Cardiac fibroblast (primary cell): ENCODE measurements at places on chromosomes 1 and 21.

GRCh38 chr1:7644086-7644485, 127.0 kb upstream of the VAMP3 start:
- no peak for DNase-seq

GRCh38 chr1:222283147-222283768, 264.6 kb downstream of the HHIPL2 start:
- peak; percentile 29 for DNase-seq

- no peak for DNase-seq
These were observed 9.5 kb downstream of the TRAF5 start for GRCh38 chr1:211336161-211336560.

DNA sequence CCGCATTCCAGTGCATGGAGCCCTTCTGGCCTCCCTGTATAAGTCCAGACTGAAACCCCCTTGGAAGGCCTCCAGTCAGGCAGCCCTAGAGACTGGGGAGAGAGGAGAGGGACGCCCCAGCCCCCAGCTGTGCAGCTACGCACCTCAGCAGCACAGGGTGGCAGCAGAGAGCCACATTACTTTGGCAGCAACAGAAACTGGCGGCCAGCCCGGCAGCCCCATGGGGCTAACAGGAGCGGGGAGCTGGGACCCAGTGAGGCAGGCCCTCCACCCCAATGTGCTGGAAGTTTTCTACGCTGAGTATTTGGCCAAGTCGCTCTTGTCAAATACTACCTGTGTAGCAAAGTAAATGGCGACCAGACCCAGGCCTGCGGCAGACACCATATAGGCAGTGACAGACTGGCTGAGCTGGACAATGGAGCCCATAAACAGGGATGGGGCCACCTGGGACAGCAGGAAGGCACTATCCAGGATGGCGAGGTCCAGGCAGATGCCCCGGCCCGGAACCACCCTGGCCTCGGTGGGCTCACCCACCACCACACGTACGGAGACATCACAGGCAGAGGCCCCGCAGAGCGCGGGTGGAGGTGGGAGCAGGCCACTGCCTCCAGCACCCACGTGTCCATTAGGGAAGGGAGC, 21.2 kb downstream of the SLC45A3 start:
- DNase-seq, result peak; percentile 68

DNA sequence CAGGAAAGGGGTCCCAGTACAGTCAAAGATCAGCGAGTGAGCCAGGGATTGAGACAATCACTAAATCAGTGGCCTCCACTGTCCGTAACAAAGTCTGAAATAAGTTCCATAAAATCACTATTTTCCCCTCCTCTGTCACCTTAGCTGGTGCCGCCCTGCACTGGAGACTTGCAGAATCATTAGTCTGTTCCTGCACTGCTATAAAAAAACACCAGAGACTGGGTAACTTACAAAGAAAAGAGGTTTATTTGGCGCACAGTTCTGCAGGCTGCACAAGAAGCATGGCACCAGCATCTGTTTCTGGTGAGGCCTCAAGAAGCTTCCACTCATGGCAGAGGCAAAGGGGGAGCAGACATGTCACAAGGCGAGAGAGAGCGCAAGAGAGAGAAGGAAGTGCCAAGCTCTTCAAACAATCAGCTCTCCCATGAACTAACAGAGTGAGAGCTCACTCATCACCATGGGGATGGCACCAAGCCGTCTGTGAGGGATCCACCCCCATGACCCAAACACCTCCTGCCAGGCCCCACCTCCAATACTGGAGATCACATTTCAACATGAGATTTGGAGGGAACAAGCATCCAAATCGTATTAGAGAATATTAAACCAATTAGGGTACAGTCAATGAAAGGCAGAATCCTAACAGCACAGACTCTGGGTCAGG, 129.8 kb upstream of the TIAM1 start:
- DNase-seq, result no peak

DNA sequence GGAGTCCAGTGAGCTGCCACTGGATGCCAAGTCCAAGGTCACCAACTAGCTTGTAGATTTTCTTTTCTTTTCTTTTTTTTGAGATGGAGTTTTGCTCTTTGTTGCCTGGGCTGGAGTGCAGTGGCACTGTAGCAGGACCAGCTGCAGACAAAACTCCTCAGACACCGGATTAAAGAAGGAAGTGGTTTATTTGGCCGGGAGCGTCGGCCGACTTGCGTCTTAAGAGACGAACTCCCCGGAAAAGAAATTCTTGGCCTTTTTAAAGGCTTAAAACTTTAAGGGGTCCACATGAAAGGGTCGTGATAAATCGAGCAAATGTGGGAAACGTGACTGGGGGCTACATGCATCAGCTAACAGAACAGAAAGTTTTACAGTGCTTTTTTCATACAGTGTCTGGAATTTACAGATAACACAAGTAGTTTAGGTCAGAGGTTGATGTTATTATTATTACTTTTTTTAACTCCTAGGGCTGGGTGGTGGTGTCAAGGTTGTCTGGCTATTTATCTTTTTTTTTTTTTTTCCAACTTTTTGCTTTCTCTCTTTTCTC, 36.4 kb upstream of the CFAP126 start:
- DNase-seq, result no peak

- DNase-seq, result no peak
These were observed at the start of gene ESRRG for GRCh38 chr1:216723274-216723780. ESRRG (minus strand) TSS chr1:216723429; CDS start chr1:216723299, 130 bp downstream.

- no peak for DNase-seq
These were observed 737 bp upstream of the SERPINC1 start for GRCh38 chr1:173917635-173918493.

GRCh38 chr1:11804666-11805421, 920 bp downstream of the MTHFR start:
- DNase-seq, result peak; percentile 85

- peak; percentile 21 for DNase-seq
These were observed 19.4 kb downstream of the KCNC4 start for GRCh38 chr1:110229348-110230001.

- no peak for DNase-seq
These were observed 128.9 kb downstream of the SIK1 start for GRCh38 chr21:43297989-43298388.

DNA sequence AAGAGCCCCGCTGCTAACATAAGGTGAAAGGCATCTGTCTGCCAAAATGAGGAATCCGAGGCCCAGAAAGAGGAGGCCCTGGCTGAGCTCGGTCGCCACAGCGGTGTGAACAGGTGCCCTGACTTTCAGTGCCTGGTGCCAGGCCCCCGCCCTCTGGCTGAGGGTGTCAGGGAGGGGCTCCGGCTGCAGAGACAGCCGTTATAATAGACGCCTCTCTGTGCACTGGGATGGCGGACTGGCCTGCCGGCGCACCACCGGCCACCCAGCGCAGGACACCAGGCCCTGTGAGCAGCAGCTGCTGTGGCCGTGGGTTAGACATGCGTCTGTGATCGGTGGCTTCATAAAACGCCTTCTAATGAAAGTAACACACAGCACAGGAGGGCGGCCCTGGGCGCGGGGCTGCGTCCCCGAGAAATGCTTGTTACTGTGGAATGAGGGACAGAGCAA, 51.4 kb upstream of the ACTRT2 start:
- no peak for DNase-seq

GRCh38 chr1:51628715-51629590, 12.1 kb downstream of the OSBPL9 start:
- no peak for DNase-seq

DNA sequence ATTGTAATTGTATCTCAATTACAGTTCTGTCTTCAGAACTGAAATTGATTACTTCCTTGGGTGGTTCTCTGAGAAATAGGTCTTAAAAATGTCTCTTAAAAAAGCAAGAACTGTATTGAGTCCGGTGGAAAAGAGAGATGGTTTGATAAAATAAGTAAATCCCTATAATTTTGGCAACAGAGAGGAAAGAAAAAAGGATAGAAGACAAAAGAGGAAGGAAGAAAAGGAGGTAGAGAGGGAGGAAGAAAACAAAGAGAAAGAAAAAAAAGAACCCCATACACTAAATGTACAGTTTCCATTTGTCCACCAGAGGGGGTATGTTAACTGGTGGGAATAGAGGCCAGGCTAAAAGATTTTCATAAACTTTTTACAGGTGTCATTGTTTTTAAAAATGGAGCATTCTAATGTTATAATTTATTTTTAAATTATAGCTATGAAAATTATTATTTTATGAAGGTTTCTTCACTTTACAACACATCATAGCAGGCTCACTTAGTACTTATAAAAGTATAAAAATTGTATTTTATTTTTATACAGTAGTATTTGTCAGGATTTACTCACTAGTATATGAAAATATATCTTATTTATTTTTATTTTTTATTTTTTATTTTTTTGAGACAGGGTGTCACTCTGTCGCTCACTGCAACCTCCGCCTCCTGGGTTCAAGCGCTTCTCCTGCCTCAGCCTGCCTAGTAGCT, 2.1 kb upstream of the UBE2T start:
- DNase-seq, result peak; percentile 64

DNA sequence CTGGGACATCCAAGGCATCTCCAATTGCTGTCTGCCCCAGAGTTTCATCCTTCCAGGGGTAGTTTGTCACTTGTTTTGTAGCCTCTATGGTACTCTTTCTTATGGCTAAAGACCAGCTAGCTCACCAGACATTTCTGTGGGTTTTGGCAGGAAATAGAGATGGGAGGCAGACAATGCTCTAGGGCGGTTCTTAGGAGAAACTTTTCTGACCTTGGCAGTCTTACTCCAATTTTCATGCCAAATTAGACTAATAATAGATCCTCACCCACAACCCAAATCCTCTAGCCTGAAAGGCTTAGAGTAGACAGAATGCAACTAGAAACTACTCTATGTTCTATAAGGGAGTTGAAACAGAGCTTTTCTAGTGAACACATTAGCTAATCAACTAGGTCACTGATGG, 69.8 kb downstream of the LRIG2 start:
- peak; percentile 83 for DNase-seq

- peak; percentile 12 for DNase-seq
These were observed 263.9 kb upstream of the KAZN start for GRCh38 chr1:14334336-14335176.

DNA sequence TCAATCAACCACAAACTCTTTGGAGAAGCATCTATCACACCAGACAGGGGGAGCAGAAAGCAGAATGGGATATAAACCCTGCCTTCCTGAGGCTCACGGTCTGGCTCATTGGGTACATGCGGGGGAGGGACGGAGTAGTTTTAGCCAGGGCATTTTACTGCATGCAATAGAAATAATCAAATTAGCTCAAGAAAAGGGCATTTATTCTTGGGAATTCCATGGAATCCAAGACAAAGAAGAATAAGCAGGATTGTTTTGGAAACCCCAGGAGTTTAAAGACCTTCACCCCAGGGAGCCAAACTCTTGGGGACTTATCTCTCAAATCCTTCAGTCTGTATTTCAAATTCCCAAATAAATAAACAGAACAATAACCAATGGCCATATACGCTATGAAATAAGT, 5.2 kb upstream of the KAZN start:
- DNase-seq, result no peak

DNA sequence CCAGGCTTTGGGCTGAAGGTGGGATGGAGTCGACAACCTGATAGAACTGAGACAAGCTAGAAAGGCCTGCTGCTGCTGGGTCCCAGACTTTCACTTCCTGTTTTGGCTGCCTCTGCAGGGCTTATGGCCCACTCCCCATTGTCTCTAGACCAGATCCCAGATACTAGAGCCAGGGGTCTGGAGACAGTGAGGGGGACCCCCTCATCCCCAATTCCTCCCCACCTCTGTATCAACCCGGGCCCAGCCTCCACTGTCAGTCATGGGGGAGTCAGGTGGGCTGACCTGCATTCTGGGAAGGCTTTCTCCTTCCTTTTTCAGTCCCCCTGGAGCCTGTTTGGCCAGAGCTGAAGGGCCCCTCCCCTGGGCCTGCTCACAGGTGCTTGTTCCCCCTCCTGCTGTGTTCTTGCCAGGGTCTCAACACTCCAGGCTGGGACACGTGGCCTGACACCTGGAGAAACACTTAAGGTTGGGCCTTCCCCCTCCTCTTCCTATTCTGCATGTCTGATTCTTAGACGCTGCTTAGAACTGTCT, 18.0 kb upstream of the ETV3L start:
- no peak for DNase-seq

GRCh38 chr1:223153177-223154119, 10.4 kb upstream of the TLR5 start:
- DNase-seq, result peak; percentile 66

- no peak for DNase-seq
These were observed 28.3 kb downstream of the LAMC1 start for GRCh38 chr1:183051546-183051945.

GRCh38 chr1:28104866-28105467, 16.6 kb upstream of the EYA3 start:
- DNase-seq, result peak; percentile 78

- DNase-seq, result no peak
These were observed at the start of gene ITGB2 for GRCh38 chr21:44920694-44921604. ITGB2 (minus strand) TSS chr21:44920899; CDS start chr21:44910782, 10,117 bp downstream.

GRCh38 chr1:61387829-61388228, 305.5 kb downstream of the NFIA start:
- DNase-seq, result no peak

DNA sequence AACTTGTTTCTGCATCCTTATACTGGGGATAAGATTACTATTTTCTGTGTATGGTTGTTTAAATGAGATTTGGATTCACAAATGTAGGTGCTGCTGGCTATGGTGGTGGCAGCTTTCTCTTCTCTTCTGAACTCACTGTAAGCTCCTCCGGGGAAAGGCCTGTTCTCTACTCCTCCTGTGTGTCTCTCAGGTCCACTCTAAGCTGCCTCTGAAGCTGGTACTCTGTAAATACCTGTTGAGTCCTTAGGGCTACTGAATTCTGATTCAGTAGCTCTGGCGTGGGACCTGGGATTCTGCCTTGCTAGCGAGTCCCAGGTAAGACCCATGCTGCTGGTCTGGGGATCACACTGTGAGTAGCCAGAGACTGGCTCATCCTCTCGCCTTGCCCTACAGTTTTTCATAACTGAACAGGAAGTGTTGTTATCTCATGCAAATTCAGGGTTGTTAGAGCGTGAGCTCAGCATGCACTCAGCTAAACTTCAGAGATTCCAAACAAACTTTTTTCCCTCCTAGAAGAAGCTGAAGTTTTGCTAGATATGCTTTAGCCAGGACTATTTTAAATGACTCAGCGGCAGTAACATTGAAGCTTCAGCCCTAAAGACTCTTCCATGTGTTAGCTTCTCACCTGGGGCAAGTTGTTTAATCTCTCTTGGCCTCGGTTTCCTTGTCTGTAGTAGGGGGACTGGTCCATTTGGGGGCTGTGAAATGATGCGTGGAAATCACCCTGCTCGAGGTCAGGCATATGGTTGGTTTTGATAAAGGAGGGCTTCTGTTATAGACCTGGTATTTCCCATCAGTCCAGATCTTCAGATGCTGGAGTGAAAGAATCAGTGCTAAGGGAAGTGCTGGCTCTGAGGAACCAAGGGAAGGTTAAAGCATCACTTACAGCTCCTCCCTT, 271.5 kb upstream of the TMEM51 start:
- peak; percentile 27 for DNase-seq

- DNase-seq, result peak; percentile 92
These were observed 1.0 kb downstream of the PRDX6 start for GRCh38 chr1:173478094-173478674.

GRCh38 chr1:109997204-109997866, 12.8 kb downstream of the AHCYL1 start:
- no peak for DNase-seq

DNA sequence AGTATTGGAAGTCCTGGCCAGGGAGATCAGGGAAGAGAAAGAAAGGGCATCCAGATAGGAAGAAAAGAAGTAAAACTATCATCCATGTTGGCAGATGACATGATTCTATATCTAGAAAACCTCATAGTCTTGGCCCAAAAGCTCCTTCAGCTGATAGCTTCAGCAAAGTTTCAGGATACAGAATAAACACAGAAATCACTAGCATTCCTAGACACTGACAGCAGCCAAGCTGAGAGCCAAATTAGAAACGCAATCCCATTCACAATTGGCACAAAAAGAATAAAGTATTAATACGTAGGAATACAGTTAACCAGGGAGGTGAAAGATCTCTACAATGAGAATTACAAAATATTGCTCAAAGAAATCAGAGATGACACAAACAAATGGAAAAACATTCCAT, 44.6 kb downstream of the ZFYVE9 start:
- DNase-seq, result peak; percentile 43

GRCh38 chr1:13697738-13698137, 2.2 kb upstream of the PRDM2 start:
- no peak for DNase-seq
